ENCODE measurements at places on chromosomes 6 and 20.

DNA sequence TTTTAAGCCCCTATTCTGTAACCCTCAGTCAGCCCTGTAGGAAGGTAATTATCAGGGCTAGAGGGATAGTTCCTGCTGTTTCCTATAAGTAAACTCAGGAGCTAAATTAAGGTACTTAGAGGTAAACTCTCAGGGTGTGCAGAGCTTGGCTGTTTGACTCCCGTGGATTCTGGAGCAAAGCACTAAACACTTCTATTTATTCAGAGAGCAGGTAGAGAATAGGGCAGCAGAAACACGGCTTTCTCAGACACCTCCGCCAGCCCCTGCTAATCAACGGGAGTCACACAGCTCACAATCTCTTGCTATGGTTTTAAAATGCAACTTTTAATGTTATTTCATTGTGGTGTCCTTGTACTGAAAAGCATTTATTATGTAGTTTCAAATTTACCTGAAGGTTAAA is 21.8 kb downstream of the PRKN start:
- DNase-seq = no peak

DNA sequence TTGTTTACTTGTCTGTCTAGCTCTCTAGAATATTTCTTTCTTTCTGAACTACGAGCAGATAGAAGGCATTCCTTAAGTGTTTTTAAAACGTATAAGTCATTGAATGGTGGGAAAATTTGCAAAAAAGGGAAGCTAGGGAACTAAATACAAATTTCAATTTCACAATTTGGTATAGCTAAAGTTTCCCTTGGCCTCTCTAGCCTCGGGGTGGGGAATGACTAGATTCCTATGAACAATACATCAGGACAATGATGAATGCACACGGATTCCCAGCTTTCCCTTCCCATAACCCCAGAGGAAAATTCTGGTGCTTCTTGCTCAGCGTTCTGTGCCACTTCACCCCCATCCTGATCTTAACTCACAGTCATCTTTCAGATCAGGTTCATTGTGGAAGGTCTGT is 113.3 kb upstream of the ASF1A start:
- no peak for DNase-seq

GRCh38 chr6:37840143-37840939 is 20.8 kb downstream of the ZFAND3 start:
- no peak for DNase-seq

GRCh38 chr20:47785854-47786764 is 828 bp upstream of the SULF2 start:
- no peak for DNase-seq

DNA sequence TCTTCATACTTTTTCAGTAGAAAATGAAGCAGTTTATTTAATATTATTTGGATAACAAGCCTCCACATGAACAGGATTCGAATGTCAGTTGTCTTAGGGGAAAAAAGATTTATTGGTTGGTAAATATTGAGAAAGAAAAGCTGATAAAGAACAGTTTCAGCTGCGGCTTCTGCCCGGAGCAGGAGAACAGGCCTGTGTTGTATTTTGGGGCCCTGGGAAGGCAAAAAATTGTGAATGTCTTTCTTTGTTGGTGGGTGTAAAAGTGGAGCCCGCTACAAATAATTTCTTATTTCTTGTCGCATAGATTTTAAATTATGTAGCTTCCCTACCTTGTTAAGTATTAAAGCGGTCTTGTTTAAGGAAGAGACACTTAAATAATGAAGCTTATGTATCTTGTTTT is 90.5 kb upstream of the PAX1 start:
- no peak for DNase-seq

DNA sequence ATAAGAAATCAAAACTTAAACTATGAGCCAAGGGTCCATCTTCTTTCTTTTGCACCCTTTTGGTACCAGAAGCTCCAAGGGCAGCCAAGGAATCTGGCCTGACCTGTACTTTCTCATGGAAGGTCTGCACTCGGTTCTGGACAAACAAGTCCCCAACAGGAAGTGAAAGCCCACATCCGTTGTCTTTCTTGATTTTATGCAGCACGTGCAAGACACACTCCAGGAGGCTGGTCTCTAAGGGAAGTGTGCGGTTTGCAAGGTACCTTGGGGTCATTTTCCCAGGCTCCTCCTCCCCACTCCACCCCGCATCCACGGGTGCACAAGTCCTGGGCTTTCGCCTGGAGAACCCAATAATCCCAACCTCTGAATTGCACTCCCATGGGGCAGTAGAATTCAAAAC is 101.9 kb downstream of the NFATC2 start:
- DNase-seq = no peak

- no peak for DNase-seq
Observed at GRCh38 chr6:95091823-95092436, 485.4 kb upstream of the MANEA start.

DNA sequence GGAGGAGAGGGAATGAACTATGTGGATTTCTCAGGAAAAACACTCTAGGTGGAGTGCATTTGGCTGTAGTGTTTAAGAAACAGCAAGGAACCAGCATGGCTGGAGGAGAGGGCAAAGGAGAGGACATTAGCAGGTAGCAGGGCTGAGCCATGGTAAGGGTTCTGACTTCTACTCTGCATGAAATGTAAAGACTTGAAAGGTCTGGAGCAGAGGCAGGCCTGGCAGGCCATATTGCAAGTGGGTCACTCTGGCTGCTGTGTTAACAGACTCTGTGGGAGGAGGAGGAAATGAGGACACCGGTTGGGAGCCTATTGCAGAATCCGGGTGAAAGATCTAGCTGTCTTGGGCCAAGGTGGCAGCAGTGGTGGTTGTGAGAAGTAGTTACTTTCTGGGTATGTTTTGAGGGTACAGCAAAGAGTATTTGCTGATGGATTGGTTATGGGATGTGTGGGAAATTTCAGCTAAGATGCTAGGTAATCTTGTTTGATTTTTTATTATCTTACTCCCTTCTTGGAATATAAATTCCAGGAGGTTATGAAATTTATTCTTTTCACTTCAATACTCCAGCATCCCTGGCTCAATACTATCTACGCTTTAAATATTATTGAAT is 115.9 kb upstream of the BCLAF1 start:
- no peak for DNase-seq

GRCh38 chr6:121600389-121601168 is 165.1 kb downstream of the GJA1 start:
- no peak for DNase-seq

GRCh38 chr20:12875510-12875909 is 133.3 kb upstream of the SPTLC3 start:
- no peak for DNase-seq

DNA sequence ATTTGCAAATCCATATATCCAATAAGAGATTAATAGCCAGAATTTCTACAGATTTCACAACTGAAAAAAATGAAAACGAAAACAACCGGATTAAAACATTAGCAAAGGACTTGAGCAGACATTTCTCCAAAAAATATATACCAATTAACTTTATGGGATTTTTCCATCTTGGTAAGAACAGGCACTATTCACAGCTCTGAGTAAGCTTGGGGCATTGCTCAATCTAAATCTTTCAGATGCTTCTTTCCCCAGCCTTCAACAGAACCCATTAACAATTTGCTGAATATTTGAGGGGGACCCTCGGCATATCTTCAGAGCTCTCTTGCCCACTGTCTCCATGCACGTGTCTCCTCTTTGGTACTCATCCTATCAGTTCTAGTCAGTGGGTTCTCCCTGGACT is 111.7 kb upstream of the CD93 start:
- no peak for DNase-seq

DNA sequence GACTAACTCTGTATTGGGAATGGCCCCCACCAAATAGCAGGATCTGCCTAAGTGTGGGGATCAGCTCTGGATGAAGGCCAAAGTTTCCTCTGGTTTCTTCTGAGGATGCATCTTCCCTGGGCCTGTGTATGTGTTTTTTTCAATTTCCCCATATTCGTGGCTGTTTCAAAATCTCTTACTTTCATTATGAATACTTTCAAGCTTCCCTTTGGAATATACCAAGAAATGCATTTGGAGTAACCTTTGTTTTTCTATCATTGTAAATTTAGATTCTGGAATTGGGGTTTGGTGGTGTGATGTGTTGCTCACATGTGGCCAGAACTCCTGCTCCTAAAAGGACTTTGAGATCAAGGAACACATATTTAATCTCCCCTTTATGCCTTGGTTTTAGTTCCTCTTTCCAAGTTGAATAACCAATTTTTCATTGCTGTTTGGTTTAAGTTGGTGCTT is 8.4 kb downstream of the ENTPD6 start:
- DNase-seq = no peak

Measured in KG1 (cell line).